Activated CD8-positive, alpha-beta memory T cell treated with anti-CD3 and anti-CD28 coated beads, Interleukin-2, amount 10 ng/mL, durations not matched to agents 7 days and 5 days (primary cell): ENCODE measurements at places on chromosomes 4 and X. TPM values are rescaled to one million over a fixed set of nuclear protein-coding genes. Genes with fewer than 3 reads are reported as not detected.

- DNase-seq: no peak
Observed at GRCh38 chrX:112799425-112799824, 41.2 kb downstream of the AMOT start.

- no peak for DNase-seq
Observed at GRCh38 chrX:72029483-72030411, 102.0 kb downstream of the RTL5 start.

- DNase-seq: no peak
Observed at GRCh38 chr4:179007755-179008154, 1565.5 kb upstream of the AGA start.

DNA sequence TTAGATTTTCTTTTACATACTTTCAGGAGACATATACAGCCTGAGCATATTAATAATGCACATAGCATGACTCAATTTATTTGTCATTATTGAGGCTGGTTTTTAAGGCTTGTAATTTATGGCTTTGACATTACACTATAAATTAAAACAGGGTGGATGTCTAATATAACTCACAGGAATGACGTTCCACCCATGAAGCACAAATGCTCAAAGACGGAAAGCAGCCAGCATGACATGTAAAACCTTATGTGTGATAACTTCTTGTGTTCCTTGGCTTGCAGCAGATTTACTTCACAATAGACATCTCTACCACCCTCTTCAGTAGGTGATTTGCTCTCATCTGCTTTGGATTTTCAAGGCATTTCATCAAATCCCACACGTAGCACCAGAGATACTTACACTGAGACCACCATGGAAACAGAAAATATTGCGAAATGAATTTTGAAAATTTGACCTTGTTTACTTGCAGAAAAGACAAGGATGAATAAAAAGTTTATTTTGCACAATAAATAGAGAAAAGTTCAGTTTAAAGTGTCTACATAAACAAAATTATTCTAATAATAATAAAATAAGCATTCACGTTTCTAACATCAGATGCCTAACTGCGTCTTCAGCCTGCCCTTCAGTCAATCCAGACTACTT is 64.7 kb upstream of the BTC start:
- DNase-seq: no peak

GRCh38 chrX:112803060-112803459 is 37.6 kb downstream of the AMOT start:
- DNase-seq: no peak

DNA sequence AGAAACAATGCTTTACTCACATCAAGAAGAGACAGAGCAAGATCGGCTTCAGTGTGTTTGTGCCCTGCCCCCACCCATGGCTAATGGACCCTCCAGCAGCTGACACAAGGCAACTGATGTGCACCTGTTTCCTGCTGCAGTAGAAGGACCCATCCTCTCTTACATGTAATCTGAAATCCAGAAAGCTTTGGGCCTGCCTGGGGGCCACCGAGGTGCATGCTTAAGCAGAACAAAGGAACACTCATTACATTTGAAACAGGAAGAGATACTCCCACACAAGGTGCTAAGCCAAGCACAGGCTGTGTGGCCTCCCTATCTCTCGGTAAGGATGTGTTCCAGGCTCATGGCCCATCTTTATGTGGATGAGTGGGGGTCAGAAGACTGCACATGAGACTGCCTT is 338.0 kb downstream of the SPOCK3 start:
- DNase-seq: no peak

DNA sequence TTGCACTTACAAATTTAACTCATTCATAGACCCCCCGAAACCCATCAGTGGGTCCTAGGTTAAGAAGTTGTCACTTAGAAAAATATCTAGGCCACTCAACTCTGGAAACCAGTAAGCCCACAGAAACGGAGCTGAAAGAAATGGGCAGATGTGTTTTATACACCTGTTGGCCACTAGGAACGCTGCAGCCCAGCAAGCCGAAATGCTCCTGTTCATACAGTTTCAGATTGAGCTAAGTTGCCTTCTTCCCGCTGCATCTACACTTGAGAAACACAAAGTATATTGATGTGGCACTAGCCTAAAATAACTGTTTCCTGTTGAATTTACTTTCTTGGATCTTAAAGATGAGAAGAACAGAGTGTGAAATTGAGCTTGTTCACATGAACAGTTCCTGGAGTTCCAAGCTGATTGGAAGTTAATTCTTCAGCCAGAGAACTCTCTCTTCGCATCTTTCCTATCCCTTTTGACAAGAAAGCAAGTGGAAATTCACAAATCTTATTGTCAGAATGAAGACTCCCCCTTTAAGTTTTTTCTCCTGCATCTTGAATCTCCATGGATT is 174.1 kb downstream of the RBMX2 start:
- DNase-seq: peak; percentile 42

- no peak for DNase-seq
Observed at GRCh38 chr4:54187148-54187547, 41.9 kb upstream of the PDGFRA start.

DNA sequence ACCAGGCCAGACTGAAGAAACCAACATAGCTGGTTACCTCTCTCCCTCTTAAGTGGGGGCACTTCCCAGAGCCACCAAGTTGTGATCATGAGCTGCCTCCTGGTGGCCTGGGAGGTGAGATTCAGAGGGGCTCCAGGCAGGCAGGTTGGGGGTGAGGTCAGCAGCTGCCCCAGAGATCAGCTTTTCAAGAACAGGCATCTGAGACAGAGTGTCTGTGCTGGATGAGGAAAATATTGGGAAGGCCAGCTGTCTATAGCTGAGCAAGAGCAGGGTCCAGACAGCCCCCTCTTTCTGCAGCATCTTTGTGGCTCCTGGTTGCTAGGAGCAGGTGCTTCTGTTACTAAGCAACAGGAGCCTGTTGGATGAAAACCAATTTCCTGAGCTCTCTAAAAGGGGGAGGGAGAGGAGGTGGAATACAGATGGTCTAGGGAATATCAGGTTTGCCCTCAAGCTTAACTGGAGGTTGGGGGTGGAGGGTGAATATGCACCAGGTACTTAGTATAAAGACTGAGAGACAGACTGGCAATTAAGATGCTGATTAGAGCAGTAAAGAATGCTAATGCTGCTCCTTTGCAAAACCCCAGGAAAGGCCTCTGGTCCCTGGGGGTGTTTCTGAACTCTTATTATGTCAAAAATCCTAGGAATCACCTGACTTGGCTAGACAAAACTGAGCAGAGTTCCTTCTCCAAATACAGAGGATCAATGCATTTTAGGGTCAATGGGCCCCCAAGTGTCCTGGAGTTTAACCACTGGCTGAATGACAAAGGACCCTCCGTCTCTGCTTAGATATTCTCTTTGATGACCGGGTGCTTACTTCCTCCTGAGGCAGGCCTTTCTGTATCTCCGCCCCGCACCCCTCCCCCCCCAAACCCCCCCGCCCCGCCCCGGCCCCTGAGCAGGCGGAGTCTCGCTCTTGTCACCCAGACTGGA is 21.4 kb downstream of the ZCCHC13 start:
- no peak for DNase-seq

- DNase-seq: no peak
Observed at GRCh38 chr4:159145992-159146330, 43.1 kb downstream of the RAPGEF2 start.

DNA sequence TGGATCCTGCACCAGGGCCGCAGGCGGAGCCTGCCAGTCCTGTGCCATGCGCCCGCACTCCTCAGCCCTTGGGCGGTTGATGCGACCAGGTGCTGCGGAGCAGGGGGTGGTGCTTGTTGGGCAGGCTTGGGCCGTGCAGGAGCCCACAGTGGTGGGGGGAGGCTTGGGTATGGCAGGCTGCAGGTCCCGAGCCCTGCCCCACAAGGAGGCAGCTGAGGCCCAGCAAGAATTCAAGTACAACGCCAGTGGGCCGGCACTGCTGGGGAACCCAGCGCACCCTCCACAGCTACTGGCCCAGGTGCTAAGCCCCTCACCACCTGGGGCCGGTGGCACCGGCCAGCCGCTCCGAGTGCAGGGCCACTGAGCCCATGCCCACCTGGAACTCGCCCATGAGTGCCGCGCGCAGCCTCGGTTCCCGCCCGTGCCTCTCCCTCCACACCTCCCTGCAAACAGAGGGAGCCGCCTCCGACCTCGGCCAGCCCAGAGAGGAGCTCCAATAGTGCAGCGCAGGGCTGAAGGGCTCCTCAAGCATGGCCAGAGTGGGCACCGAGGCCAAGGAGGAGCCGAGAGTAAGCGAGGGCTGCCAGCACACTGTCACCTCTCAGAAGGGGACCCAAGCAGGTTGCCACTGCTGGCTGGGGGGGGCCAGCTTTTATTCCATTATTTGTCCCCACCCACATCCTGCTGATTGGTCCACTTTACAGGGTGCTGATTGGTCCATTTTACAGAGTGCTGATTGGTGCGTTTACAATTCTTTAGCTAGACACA is 339.0 kb upstream of the KLF3 start:
- DNase-seq: no peak

DNA sequence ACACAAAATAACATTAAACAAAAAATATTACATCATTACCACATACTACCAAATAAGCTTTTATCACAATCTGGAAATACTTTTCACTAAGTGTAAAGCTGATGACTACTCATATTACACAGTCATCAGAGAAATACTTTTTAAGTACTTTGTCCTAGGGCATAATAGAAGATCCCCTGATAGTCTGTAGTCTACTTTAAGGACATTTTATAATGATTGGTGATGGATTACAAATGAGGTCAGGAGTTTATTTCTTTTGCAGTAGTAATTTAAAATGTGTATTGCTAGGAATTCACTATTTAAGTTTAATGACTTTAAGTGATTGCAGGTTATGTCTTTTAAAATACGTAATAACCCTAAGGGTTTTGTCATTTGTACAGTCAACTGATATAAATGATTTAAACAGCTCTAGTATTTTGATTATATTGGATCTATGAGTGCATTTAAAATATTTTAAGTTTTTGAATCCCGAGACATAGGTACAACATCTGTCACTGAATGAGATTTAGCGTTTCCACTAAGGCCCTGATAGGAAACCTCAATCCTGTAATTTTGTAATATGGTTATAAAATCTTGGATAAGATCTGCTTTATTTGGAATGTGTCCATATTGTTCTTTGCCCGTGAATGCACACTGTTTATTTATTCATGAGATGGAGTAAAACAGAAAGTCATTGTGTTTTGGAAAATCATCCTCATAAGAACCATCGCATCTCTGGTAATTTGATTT is 189.5 kb downstream of the ARAP2 start:
- no peak for DNase-seq

DNA sequence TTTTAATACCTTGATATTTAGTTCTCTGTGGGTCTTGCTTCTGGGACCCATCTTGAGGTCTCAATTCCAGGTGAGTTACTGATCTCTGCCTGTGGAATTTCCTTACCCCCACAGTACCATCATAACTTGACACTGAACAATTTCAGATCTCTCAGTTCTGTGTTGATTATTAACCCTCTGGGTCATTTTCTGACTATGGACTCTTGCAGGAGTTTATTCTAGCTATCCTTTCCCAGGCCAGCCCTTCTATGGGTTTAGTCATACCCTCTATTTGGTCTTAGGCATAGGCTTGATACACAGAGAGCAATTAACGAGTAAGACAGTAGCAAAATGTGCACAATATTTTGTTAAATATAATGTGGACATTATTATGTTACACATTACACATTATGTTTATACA is 3.7 kb upstream of the SPARCL1 start:
- no peak for DNase-seq

Gene ANOS1
- total RNA-seq: not detected

Gene SOX3
- total RNA-seq: not detected

Gene S100G
- total RNA-seq: not detected
